ENCODE measurements at places on chromosomes 1 and 21. TPM values are rescaled to one million over a fixed set of nuclear protein-coding genes. Genes with fewer than 3 reads are reported as not detected.
A peak's percentile ranks its signal among the peaks of the same experiment; 100 is the strongest.

GRCh38 chr1:218200979-218201378, 84.1 kb upstream of the RRP15 start:
- no peak for DNase-seq

GRCh38 chr1:228101994-228102790, 933 bp downstream of the C1orf35 start:
- peak; percentile 69 for DNase-seq

GRCh38 chr1:110620250-110620615, 14.1 kb upstream of the KCNA2 start:
- no peak for DNase-seq

DNA sequence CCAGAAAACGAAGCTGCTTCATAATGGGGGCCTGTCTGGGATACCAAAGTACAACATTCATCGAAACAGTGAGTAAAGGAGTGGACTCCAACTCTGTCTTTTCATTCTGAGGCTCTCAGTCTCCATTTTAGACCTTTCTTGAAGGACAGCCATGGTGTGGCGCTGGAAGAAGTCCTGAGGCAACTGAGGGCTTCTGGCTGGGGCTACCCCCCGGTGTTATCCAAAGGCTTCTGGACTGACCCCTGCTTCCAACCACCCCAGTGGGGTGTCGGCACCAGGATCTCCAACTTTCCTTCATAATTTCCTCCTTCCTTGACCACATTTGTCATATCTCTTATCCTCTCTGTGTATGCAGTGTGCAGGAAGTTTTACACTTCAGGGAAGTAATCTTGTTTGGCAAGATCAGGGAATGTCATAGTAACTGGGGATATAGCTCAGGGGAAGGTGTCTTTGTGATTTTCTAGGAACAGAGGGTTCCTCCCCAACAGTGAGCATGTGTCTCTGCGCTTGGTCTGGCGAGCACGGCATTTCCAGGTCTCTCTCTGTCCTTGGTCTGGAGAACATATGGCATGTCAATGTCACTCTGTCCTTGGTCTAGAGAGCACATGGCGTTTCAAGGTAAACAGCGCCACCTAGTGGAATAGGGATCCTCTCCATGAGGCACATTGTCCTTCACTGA, 19.4 kb upstream of the BSDC1 start:
- DNase-seq = peak; percentile 64

DNA sequence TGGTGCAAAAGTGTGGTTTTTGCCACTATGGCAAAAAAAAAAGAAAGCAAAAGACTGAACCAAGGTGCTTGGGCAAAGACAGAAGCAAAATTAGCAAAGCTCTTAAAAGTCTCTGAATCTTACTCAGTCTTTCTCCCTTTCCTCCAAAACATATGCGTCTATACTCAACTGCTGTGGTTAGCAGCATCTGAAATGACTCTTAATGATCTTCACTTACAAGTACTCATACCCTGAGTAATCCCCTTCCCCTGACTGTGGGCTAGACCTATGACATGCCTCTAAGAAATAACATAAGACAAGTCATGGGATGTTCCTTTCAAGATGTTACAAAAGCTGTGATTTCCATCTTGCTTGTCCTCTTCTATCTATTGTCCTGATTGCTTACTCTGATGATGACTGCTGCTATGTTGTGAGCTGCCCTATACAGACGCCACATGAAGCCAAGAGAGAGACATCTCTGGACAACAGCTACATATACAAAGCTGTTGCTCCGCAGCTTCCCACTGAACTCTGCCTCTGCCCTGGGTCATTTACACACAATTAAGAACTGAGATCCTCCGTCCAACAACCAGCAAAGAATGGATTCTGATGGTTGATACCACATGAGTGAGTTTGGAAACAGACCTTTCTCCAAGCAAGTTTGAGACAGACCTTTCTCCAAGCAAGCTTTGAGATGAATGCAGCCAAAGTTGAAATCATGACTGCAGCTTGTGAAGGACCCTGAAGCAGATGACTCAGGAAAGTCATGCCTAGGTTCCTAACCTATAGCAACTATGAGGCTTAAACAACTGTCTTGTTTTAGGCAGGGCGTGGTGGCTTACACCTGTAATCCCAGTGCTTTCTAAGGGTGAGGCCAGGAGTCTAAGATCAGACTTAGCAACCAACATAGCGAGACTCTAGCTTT, 55.2 kb downstream of the PUM1 start:
- peak; percentile 30 for DNase-seq

DNA sequence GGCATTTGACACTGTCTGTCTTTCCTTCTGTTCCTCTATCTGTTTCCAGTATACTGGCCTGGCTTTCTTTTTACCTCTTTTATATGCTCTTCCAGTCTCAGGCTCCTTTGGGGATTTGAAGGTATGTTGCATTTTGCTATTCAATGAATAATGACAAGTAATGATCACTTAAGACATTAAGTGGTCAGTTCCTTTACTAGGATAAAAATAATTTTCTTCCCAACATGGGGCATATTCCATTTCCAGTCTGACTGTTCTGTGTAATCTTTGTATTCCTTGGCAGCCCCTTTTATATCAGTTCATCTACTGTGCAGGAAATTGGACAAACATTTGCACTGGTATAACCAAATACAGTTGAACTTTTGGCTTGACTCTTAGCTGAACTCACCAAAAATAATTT, 15.6 kb downstream of the METTL18 start:
- no peak for DNase-seq

GRCh38 chr1:159829822-159830465, 3.3 kb downstream of the SLAMF8 start:
- no peak for DNase-seq

DNA sequence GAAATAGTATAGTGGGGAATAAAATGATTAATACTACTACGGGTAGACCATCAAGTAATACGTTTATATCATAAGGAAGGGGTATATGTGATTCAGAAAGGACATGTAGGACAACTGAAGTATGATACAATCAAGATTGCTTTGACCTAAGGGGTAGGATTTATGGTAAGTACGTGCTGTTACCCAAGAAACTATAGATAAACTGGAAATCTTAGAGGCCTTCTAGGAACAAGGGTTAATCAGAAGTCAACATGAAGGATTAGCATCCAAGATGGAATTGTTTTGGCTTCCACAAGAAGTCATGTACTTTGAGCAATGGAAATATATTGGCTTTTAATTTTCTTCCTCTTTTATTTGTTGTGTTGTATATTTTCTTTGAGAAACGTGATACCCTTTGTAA, 13.2 kb upstream of the ZMYM4 start:
- DNase-seq = no peak

GRCh38 chr1:115555446-115555845, 86.3 kb upstream of the VANGL1 start:
- no peak for DNase-seq

DNA sequence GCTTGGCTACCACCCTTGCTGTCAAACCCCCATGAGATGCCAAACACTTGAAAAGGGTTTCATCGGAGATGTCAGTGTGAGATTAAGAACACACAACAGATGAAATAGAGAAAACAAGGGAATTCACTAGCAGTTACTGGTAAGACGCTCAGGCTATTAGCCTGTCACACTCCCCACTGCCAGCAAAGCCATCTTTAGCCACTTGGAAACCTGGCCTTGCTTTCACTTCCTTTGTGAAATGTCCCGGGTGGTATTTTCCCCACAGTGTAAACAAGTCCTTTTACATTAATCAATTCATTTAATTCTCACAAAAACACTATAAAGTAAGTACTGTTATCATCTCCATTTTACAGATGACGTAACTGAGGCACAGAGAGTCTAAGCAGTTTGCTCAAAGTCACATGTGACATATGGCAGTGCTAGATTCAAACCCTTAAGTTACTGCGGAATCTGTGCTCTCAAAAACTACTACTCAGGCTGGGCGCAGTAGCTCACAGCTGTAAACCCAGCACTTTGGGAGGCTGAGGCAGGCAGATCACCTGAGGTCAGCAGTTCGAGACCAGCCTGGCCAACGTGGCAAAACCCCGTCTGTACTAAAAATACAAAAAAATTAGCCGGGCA, 32.7 kb upstream of the KHDRBS1 start:
- no peak for DNase-seq

GRCh38 chr1:84834419-84835064, 58.5 kb downstream of the LPAR3 start:
- DNase-seq = no peak

DNA sequence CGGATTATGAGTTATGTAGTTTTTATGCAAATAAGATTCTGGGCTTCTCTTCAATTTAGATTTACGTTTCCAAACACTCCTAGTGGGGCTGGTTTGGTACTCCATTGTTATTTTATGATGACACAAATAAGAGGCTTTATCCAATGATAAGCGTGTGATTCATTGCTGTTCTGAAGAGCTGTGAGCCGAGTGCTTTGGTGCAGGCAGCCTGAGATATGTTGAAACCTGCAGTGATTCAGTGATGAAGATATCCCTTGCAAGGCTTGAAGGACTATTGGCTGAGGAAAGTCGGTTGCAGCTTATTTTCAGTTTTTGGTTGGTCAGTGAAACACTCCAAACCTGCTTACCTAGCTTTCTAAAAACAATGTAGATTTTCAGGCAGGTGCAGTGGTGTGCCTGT, 112.2 kb downstream of the RYR2 start:
- no peak for DNase-seq

GRCh38 chr1:238484121-238484520, 593.4 kb upstream of the ZP4 start:
- no peak for DNase-seq

GRCh38 chr21:35895598-35895997, 164.7 kb downstream of the SETD4 start:
- no peak for DNase-seq

DNA sequence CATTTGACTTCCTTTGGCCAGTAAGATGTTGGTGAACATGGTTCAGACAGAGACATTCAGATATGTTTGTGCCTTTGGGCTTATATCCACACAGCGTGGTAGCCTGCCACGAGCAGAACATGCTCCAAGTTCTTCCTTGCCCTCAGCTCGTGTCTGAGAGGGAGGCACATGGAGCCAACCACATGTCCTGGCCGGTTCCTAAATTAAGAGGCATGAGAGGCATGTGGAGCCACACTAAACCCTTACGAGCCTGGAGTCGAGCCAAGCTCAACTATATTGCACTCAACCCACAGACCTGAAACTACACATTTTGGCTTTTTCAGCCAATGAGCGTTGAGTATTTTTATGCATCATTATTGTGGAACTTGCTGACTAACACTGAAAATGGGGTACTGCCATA, 133.7 kb upstream of the KCNK1 start:
- DNase-seq = no peak

GRCh38 chr1:38727684-38728584, 131.6 kb downstream of the RRAGC start:
- no peak for DNase-seq

DNA sequence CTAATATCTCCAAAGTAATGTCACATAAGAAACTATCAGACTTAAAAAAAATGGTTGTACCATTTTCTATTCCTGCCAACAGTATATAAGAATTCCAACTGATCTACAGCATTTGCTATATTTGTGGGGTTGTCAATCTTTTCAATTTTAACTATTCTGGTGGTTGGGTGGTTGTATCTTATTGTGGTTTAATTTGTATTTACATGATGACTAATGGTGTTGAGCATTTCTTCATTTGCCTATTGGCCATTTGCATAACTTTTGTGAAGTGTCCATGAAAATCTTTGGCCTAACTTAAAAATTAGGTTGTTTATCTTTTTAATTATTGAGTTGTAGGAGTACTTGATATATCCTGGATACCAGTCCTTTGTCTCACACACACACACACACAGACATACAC, 26.2 kb upstream of the LRP8 start:
- no peak for DNase-seq

DNA sequence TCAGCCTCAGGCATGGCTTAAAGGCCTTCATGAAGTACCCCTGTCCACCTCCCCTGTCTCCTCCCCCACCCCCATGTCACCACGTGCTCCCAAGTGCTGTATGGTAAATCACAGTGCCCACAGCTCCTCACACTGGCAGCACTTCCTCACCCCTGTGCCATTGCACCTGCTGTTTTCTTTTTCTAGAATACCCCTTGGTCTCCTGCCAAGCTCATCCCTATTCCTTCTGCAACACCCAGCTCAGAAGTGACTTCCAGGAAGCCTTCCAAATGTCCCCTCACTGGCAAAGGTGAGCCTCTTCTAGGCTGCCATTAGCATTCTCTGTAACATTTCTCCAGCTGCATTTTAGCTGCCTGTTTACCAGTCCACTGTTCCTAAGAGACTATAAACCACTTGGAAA, 9.4 kb downstream of the AKNAD1 start:
- DNase-seq = no peak

DNA sequence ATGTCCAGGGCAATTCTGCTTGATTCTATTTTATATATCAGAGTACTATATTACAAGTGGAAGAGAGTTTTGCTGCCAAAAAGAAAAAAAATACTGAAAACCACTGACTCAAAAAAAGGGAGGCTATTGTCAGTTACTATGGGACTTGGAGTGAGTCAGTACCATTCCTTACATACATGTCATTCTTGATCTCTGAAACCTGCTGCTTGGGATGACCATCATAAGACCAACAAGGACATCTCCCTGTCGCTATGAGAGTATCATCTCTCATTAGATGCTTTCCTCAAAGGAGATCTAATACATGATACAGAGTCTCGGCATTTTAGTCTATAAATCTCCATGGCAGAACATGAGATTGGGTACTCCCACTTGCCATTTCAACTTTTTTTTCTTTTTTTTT, 11.8 kb upstream of the INPP5B start:
- DNase-seq = no peak

DNA sequence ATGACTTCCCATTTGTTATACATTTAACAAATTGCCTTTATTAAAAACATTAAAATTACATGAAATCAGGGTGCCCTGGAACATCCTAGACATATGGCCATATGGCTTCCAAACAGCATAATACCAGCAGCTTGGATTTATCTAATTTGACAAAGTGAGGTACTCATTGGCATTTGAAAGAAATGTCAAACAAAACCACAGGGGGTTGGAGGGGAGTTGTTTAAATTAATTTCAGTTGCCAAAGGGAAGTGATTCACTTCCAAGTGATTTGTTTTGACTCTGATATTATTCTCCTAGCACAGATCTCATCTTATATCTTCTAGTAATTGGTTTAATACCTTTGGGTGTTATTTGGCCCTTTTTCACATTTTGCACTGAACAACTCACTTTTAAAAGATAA, 24.5 kb upstream of the POU2F1 start:
- DNase-seq = no peak

RHOC gene
- total RNA-seq = 23.8 TPM

PDZK1 gene
- total RNA-seq = not detected

SWT1 gene
- 1.4 TPM for total RNA-seq

ANKRD34A gene
- 10.3 TPM for total RNA-seq

OR6K3 gene
- not detected for total RNA-seq

SLC25A34 gene
- total RNA-seq = 0.94 TPM

S100A3 gene
- not detected for total RNA-seq

SHISAL2A gene
- 13.7 TPM for total RNA-seq

TMEM61 gene
- not detected for total RNA-seq

NFASC gene
- 0.37 TPM for total RNA-seq

NUAK2 gene
- 2.0 TPM for total RNA-seq

KMO gene
- total RNA-seq = 0.37 TPM

KCNJ15 gene
- 0.36 TPM for total RNA-seq

TMEM82 gene
- not detected for total RNA-seq

PGLYRP3 gene
- total RNA-seq = not detected

ACTN2 gene
- 0.38 TPM for total RNA-seq

LRRC52 gene
- not detected for total RNA-seq

SMYD3 gene
- total RNA-seq = 16.4 TPM

ESPN gene
- 0.39 TPM for total RNA-seq

SV2A gene
- 12.5 TPM for total RNA-seq

WNT2B gene
- total RNA-seq = not detected

LCK gene
- total RNA-seq = 285 TPM

DUSP12 gene
- 39.9 TPM for total RNA-seq

Data from activated naive CD8-positive, alpha-beta T cell treated with anti-CD3 and anti-CD28 coated beads for 36 hours (primary cell).